Right atrium auricular region (tissue), 2 donors: ENCODE measurements at places on chromosomes 2 and 18. TPM values are rescaled to one million over a fixed set of nuclear protein-coding genes. Genes with fewer than 3 reads are reported as not detected.

DNA sequence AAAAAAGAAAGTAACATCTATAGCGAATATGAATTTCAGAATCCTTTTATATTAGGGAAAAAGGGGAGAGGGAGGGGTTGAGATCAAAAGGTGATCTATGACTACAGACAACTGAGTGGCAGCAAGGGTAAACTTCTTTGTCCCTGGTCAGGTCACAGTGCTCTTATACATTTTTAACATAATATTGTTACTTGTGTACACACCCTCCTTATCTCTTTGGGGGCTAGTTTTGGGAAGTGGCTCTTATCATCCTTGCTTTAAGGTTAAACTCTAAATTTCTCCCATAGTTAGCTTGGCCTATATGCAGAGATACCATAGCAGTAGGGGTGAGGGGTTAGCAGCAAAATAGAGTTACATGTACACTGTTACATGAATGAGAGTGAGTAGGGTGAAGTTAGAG lies 31.6 kb upstream of the ATG16L1 start:
- no peak for DNase-seq

- DNase-seq = no peak
Observed at GRCh38 chr18:55179425-55179824, 220.2 kb upstream of the CCDC68 start.

GRCh38 chr2:11236335-11236734 lies 81.1 kb downstream of the SLC66A3 start:
- DNase-seq = no peak

DNA sequence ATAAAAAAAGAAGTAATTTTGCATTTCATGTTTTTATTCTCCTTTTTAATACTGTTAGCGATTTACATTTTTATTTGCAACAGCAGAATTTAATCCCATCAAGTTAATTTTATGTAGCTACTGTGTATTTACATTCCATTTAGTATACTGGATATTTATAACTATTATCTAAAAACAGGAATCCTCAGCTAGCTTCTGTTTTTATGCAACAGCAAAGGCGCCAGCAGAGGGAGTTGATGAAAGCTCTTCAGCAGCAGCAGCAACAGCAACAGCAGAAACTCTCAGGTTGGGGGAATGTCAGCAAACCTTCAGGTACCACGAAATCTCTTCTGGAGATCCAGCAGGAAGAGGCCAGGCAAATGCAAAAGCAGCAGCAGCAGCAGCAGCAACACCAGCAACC lies 26.2 kb upstream of the SNORC start:
- DNase-seq = no peak

GRCh38 chr2:120870467-120870788 lies 134.8 kb downstream of the GLI2 start:
- DNase-seq = no peak

The RAB11FIP5 gene
- 28.6 TPM for total RNA-seq

DNA sequence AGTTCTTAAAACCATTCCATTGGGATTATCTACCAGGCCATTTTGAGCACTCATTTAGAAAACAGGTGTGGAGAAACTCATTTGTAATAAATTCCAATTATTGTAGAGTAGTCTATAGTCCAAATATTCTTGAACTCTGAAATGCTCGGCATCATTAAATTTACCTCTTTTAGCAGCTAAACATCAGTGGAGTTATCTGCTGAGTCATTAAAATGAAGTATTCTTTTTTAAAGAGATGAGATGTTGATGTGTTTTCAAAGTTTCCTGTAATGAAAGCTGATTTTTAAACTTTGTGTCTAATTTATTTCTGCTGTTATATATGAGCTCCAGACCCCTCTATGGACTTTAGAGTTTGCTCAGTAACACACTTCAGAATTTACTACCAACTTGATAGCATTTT lies 1635.2 kb downstream of the SUCLG1 start:
- DNase-seq = no peak

DNA sequence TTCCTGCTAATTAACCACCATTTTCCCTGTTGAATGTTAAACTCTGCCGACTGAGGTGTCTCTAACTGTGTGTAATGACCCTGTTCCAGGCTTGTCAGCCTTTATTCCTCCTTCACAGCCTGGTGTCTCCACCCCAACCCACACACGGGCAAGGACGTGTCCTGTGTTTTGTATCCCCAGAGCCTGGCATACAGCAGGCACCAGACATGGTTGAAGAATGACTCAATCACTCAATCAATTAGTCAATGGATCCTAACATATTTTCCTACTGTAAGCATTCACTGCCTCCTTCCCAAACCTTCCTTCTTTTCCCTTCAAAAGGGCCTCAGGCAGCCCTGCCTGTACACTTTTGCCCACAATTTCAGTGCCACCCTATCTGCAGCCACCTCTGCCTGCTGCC lies 2.7 kb upstream of the TNS1 start:
- DNase-seq = no peak

The FTCDNL1 gene
- total RNA-seq = 3.5 TPM

DNA sequence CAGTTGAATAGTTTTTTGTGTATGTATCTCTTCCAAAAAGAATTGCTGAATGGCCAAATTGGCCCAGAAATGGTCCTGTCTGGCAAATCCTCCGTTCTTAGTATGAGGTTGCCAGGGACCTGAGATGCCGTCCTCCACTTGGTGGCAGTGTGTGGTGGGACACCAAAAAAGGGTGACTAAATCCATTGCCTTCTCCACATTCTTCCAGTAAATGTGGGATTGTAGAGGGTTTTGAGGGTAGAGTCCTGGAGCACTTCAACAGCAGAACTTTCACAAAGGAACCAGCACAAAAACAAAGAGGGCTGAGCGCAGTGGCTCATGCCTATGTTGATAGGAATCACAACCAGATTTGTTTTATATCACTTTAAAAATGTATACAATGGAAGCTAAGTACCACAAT lies 199.9 kb downstream of the BCL2 start:
- no peak for DNase-seq

The NEU2 gene
- not detected for total RNA-seq

The ARHGEF33 gene
- 0.24 TPM for total RNA-seq

GRCh38 chr2:198146346-198146940 lies 342.1 kb downstream of the PLCL1 start:
- no peak for DNase-seq

DNA sequence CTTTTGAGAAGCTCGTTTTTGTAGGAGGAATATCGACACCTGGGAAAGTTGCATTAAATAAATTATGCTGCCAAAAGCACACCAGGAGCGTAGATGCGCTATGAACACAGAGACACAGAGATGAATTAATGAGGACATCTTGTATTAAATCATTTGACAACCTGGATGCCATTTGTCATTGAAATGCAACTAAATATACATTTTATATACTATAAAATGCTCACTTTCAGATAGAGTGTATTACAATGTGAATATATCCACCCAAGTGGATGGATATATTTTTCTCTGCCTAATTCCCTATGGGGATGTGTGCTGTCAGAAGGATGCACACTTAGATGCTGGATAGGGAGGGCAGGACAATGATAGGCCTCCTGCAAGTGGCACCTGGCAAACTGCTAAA lies 426.2 kb downstream of the RIT2 start:
- DNase-seq = no peak

DNA sequence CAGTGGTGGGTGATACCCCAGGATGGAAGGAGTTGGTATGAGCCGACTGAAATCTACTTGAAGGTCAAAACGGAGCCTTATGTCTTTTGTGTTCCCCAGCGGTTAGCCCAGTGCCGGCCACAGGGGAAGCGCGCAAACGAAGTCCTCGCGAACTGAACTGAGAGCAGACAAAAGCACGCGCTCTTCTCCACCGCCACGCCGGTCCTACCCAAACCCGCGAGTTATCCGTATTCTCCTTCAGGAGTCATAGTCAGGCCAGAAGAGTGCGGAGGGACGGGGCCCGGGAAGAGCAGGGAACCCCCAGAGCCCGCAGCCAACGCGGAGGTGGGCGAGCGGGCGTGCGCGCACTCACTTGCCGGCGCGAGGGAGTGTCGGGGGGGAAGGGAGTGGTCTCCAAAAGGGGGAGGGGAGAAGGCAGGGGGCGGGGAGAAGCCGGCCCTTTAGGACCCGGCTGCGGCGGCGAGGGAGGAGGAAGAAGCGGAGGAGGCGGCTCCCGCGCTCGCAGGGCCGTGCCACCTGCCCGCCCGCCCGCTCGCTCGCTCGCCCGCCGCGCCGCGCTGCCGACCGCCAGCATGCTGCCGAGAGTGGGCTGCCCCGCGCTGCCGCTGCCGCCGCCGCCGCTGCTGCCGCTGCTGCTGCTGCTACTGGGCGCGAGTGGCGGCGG lies at the start of gene IGFBP2:
IGFBP2 (plus strand) TSS at position 469 of the 664 bp plus-strand sequence; CDS start at position 573, 104 bp downstream.
- no peak for DNase-seq

The GALNT13 gene
- 0.55 TPM for total RNA-seq

DNA sequence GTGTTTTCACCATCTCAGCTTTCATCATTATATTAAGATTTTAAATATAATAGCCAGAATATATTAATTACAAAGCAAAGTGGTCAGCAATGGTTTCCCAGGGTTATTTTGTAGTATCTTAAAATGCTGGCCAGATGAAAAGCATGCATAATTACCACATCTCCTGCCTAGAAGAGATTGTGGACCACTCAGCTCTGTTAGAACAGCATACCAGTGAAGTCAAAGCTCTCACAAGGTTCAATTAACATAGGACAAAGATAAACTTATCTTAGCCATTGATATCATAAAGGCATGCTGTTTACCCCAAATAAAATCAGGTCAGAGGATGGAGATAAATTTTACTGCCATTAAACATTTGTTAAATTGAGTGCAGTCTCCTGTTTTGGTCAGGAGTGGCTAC lies 19.3 kb upstream of the PDE1A start:
- DNase-seq = no peak

DNA sequence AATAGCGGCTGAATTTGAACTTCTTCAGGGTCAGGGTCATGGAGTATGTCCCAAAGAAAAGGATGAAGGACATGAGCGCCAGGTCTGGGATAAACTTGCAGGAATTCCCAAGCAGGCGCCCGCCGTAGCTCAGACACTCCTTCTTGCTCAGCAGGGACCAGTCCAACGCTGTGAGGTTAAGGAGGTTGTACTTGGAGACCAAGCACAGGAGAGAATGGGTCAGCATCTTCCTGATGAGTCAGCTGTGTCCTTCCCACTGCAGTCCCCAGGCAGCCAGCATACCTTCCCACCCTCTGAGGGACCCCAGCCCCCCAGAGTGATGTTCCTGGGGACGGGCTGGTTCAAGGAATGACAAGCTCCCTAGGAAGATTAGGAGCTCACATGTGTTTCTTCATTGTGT lies 40.9 kb downstream of the MTHFD2 start:
- no peak for DNase-seq

The COL4A4 gene
- 10.0 TPM for total RNA-seq

DNA sequence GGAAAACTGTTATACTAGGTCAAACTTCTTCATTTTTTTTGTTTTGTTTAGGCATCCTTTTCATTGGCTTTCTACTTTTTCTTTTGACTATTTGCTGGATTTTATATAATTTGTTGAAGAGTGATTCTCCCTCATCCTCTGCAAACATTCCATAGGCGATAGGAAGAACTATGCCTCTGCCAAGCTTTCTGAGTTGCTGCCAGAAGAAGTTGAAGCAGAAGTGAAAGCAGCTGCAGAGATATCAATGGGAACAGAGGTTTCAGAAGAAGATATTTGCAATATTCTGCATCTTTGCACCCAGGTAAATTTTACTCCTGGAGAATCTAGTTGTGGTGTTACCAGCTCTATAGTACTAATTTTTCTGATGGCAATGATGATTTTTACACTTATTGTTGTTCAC lies 25.4 kb downstream of the NOP58 start:
- DNase-seq = no peak

GRCh38 chr2:88139203-88139702 lies 11.4 kb upstream of the FABP1 start:
- no peak for DNase-seq

DNA sequence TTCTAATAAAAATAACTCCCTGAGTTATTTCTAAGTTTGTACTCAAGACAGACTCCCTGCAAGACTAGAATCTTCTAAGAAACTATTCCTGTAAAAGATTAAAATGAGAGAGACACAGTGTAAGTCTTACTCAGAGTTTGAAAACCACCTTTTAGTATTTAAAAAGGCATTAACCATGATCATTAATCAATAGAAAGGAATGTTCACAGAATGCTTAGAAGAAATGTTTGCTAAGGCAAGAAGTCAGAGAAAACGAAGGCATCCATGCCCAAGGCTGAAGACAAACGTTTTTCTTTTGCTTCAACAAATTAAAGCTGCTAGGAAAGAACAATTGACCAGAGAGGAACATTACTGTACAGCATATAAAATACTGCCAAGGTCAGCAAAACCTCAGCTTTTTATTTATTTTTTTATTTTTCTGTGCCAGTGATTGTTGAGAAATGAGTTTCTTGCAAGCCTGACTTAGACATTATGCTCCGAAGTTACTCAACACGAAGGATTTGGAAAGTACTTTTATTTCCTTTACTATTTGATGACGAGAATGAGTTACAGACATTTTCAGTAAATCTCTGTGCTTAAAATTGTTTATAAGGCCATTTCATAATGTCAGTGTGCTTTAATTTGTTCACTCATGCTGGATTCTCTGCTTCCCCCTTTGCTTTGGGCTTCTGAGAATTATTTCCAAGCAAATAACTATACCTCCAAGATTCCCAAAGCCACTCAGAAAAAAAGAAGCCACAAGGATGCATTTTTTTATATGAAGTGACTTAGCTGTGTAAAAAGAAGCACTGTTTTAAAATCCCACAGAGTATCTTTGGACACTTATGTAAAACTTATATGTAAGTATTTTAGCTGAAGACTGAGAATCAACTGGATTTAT lies 20.5 kb downstream of the RND3 start:
- no peak for DNase-seq

GRCh38 chr2:79832511-79833234 lies 319.8 kb downstream of the CTNNA2 start:
- no peak for DNase-seq

DNA sequence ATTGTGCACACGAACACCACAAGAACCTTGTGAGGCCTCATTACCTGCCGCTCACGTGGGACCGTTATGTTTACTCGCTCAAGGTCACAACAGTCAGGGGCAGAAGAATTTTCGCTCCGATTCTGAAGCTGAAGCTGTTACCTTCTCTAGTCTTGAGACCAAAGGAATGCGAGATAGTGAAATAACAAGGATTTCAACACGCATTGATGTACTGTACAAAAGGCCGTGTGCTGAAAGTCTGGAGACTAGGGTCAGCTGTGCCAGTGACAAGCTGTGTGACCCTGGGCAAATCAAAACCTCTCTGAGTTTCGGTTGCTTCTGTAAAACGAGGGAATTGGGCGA lies 583 bp downstream of the NEMP2 start:
- DNase-seq = no peak

DNA sequence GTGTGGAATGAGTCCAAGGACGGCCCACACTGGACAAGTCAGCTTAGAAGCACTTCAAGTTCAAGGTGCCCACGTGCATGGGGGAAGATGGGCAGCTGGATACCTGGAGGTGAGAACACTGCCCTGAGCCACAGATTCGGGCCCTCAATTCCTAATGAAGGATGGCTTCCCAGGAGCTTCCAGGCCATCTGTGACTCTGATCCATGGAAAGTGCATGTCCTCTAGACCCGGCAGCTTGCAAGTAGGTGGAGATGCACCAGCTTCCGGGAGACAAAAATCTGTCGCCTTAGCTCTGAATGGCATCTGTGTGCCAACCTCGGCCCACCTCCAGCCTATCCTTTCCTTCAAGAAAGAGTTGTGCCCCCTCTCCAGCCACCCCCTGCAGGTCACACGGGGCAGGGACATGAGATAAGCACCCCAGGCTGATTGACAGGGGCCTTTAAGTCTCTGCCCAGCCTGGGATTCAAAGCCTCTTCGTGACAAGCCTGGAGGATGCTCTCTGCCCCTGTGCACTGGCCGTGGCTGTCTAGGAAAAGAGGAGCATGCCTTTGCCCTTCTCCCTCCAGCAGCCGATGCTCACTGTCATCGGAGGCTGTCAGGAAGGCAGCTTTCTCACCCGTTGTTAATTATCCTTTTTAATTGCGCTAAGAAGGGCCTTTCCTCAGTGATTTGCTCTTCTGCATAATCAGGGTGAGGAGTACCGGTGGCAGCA lies 65.5 kb downstream of the BIN1 start:
- DNase-seq = no peak

GRCh38 chr2:269356-270030 lies 4.7 kb downstream of the ACP1 start:
- DNase-seq = no peak
